Forelimb muscle (tissue), 1 donor: ENCODE measurements at places on chromosomes 7 and 10.
A peak's percentile ranks its signal among the peaks of the same experiment; 100 is the strongest.

- no peak for DNase-seq
Measured at GRCh38 chr7:106752367-106752766, 91.4 kb upstream of the CCDC71L start.

GRCh38 chr10:124995605-124996004, 53.7 kb downstream of the ZRANB1 start:
- no peak for DNase-seq

- no peak for DNase-seq
Measured at GRCh38 chr7:723541-723940, 3.0 kb upstream of the DNAAF5 start.

- no peak for DNase-seq
Measured at GRCh38 chr7:100914879-100915447, 19.3 kb upstream of the ACHE start.

- no peak for DNase-seq
Measured at GRCh38 chr7:45663167-45663921, 89.2 kb downstream of the ADCY1 start.

DNA sequence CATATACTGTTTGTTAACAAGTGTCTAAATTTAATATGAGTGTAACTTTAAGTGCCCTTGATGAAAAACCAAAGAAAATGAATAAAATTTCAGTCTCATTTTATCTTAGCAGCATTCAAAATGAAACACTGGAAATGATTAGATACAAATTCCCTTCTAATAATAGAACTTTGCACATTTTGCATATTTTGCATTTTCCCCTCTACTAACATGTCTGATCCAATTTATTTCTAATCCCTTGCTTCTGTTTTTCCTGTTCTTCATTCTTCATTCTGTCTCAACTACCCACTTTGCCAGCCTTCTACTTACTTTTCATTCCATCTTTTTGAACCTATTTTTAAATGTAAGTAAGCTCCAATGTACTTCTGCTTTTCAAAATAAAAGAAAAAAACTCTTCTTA, 42.7 kb upstream of the SEMA3D start:
- no peak for DNase-seq

DNA sequence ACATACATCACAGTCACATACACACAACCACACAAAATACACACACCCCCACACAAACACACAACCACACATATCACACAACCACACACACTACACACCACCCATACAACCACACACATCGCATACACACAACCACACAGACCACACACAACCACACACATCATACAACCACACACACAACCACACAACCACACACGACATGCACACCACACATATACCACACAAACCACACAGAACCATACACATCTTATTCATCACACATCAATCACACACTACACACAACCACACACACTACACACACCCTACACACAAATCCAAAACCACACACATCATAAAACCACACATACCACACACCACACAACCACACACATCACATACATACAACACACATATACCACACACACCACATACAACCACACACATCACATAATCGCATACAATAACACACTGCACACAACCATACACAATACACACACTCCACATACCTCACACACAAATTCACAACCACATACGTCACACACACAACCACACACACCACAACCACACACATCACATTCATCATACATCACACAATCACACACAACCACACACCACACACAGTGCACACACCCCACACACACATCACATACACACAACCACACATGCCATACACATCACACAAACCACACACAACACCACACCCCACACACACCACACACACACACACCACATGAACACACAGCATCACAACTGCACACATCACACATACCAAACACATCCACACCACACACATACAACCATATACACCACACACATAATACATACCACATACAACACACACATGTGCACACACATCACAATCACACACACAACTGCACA, 30.4 kb downstream of the GPRIN2 start:
- no peak for DNase-seq

DNA sequence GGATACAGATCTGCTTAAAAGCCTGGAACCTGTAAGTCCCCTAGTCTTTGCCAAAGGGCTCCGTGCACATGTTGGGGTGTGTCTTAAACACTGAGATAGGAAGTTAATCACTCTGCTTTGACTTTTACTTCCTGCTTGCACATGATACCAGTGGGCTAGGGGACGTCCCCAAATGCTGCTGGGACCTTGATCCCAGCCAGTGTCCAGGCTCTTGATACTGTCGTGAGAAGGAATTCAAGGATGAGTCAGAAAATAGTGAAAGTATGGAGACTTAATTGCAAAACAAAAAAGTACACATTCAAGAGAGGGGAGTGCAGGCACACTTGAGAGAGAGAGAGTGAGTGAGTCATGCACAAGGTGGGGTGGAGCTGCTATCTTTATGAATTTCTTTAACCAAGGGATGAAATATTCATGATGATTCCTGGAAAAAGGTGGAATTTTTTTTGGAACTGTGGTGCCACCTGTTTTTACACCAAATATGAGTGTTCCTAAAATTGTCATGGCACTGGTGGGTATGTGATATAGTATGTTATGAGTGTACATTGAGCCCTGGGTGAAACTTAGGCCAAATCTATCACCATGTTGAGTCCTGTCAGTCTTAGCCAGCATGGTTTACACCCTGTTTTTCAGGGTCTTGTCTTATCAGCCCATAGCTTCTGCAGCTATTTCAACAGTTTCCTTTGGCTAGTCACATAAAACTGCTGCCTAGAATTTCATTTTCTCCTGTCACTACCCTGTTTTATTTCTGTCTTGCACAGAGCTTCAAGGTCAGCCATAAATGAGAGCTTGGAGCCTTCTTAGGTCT, 88.3 kb upstream of the CYP26C1 start:
- no peak for DNase-seq

DNA sequence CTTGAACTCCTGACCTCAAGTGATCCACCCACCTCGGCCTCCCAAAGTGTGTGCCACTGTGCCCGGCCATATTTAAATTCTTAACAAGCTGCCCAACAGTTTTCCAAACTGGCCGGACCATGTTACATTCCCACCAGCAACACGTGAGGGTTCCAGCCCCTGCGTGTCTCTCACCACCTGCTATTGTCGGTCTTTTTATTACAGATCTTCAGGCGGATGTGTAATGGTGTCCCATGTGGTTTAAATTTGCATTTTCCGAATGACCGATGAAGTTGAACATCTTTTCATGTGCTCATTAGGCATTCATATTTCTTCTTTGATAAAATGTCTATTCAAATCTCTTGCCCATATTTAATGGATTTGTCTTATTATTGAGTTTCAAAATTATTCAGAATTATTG, 11.5 kb downstream of the ELFN1 start:
- DNase-seq = no peak

DNA sequence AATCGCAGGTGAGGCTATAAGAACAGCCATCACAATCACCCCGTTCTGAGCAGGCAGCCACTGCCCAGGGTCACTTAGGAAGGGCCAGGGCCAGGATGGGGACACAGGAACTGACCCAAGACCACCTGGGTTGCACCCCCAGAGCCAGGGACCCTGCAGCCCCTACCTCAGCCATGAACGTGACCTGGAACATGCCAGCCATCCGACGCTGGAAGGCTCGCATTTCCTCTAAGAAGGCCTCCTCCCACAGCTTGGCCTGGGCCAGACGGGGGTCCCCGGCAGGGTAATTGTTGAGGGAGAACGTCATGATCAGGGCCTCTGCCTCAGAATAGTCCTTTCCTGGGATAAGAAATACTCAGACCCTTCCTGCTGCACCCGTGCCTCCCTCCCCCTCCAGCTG, 5.0 kb downstream of the NPC1L1 start:
- DNase-seq = no peak

GRCh38 chr10:132627666-132628531, 90.3 kb downstream of the INPP5A start:
- DNase-seq = no peak

DNA sequence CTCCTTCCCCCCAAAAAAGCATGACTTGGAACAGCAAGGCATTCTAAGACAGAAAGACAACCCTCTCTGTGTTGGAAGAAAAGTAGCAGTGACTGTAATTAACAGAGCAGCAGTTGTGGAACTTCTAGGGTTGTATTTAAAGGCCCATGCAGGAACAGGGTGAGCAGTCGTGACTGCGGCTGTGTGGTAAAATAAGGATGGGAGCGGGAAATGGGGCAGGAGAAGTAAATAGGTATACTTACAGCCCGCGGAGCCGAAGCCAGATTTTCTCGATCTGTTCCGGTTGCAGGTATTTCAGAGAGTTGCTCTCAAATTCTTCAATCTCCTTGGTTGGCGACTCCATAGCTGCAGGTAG, 179 bp downstream of the PDE1C start:
- no peak for DNase-seq

DNA sequence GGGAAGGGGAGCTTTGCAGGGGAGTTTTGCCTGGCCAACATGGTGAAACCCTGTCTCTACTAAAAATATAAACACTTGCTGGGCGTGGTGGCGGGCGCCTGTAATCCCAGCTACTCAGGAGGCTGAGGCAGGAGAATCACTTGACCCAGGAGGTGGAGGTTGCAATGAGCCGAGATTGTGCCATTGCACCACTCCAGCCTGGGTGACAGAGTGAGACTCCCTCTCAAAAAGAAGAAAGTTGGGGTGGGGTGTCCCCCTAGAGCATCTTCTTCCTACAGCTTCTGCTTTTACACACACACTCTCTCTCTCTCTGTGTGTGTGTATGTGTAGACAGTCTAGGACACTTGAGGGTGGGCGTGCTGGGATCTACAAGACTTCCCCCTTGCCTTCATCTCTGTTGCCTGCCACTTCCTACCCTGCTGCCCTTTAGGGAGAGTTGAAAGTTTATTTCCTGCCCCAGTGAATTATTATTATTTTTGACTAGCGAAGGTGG, 21.7 kb downstream of the PLAU start:
- no peak for DNase-seq

DNA sequence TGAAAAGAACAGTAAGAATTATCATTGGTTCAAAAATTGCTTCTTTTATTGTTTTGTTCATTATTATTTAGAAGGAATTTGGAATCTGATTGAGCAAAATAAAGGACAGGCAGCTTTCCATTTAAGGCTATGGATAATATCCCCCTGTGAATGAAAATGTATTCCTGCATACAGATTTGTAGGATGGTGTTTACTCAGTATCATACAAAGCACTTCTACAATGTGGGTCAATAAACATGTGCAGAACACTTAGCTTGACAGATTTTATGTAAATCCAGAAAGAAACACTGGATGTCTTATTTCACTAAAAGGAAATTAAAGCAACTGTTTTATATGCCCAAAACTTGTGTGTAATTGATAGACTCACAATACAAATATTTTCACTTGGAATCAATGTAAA, 189.7 kb downstream of the THSD7A start:
- DNase-seq = no peak

- no peak for DNase-seq
Measured at GRCh38 chr7:96422388-96422787, 100.5 kb upstream of the SLC25A13 start.

- peak; percentile 11 for DNase-seq
Measured at GRCh38 chr10:17910125-17910789, 41.5 kb upstream of the SLC39A12 start.

GRCh38 chr7:16833373-16833772, 28.6 kb upstream of the AGR2 start:
- no peak for DNase-seq

DNA sequence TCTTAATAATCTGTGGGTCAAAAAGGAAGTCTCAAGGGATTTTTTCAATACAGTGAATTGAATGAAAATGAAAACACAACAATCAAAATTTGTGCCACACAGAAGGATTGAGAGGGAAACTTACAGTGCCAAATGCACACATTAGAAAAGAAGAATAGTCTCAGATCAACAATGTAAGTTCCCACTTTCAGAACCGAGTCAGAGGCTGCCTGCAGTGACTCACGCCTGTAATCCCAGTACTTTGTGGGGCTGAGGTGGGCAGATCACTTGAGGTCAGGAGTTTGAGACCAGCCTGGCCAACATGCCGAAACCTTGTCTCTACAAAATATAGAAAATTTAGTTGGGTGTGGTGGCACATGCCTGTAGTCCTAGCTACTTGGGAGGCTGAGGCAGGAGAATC, 12.5 kb upstream of the KEL start:
- DNase-seq = no peak

DNA sequence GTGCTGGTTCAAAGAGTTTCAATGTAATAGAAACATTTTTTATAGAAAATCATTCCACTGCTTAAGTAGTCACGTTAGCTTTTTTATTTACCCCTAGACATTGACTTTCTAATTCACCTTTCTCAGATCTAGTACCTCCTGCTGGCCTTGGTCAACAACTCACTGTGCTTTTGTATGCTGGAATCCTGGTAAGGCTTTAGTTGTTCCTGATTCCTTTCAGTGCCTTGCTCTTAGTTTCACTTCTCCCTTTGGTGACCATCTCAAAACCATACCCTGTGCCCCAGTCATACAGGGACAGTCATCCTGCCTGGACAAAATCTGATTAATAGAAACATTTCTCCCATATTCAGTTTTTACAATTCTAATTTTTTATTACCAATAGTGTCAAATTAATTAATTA, 130.2 kb downstream of the GPR37 start:
- no peak for DNase-seq

- no peak for DNase-seq
Measured at GRCh38 chr10:110528224-110528996, 30.7 kb downstream of the DUSP5 start.

DNA sequence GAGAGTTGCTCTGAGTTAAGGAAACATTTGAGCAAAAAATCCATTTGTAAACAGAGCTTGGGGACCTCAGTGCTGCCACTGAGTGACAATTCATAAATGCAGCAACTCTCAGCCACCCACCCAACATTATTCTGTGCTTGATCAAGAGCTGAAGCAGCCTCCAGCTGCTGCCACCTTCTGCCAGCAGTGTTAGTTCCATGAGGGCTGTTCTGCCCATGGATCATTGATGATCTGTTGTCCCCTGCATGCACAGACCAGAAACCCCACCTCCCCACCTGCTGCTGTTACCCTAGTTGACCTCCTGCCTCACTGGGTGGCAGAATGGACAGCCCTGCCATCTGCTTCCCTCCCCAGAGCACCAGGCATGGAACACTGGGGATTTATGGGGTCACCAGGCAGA, 305.4 kb downstream of the KCNMA1 start:
- no peak for DNase-seq

- no peak for DNase-seq
Measured at GRCh38 chr7:114658216-114658615, 243.6 kb downstream of the FOXP2 start.

DNA sequence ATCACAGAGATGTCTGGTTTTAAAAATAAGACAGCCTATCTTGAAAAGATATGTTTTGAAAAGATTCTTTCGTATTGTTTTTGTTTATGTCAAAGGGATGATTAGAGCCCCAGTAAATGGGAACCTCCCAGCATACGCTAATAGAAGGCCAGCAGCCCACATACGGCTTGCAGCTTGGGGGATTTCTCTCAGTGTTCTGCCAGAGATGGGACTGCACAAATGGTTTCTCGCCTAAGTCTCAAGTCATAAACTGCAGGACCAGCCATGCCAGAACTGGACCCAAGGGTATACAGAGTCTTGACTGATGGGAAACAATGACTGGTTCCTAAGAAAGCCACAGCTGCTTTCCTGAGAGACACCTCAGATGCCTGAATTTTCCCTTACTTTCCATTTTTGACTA, 306.9 kb upstream of the DGKB start:
- DNase-seq = no peak
